ENCODE measurements at places on chromosomes 3 and 15. TPM values are rescaled to one million over a fixed set of nuclear protein-coding genes. Genes with fewer than 3 reads are reported as not detected.
A peak's percentile ranks its signal among the peaks of the same experiment; 100 is the strongest.

GRCh38 chr15:67240235-67241131 is 14.0 kb downstream of the AAGAB start:
- peaks cover 38% of the 10 kb centered on the region for H3K4me1 ChIP-seq
- H3K36me3 ChIP-seq: no peaks in the 10 kb centered on the region
- H3K27ac ChIP-seq: no peak overlapping the region
- H3K27me3 ChIP-seq: no peaks in the 10 kb centered on the region
- no peak for DNase-seq

GRCh38 chr3:123833398-123833785 is 50.7 kb downstream of the MYLK start:
- H3K4me1 ChIP-seq: no peaks in the 10 kb centered on the region
- no peak overlapping the region for H3K4me3 ChIP-seq
- H3K27me3 ChIP-seq: no peaks in the 10 kb centered on the region
- no peak overlapping the region for H3K27ac ChIP-seq
- no peak for DNase-seq

- H3K36me3 ChIP-seq: no peaks in the 10 kb centered on the region
- H3K4me1 ChIP-seq: no peaks in the 10 kb centered on the region
- DNase-seq: no peak
These were observed 201.9 kb downstream of the MEX3B start for GRCh38 chr15:81843757-81844407.

DNA sequence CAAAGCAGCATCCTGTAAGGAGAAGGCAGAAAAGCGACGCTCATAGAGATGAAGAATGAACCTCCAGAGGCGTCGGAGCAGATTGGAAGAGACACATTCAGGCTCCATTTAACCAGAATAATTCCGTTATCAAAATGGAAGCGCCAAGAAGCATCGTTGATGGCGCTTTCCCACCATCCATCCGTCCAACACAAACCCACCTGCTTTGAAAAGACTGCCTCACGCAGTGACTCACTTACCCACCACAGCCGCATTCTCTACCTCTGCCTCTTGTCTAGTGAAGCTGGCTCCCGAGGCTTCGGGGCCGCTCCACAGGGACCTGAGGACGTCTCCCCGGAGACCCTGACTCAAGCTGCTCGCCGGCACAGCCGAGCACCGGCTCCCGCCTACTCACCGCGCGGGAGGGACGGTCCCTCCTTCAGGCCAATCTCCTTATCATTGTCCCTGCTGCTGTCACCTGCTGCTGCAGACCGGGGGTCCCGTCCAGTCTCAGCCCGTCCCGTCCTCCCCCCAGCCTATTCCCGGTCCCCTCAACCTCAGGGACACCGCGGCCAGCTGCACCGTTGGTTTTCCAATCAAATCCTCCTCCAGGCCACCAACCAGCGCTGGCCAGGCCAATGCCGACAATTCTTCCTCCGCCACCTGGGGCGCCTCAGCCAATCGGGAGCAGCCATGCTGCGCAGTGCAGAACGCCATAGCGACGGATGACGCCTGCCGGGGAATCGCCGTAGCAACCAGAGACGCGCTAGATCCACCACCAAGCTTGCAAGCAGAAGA is at the start of gene NEK10:
Gene NEK10, minus strand, starts transcription at position 553 of the 777 bp plus-strand sequence. CDS start 16,501 bp downstream, outside the sequence.
- H3K4me3 ChIP-seq: peak within 1 kb of the TSS; percentile 69
- H3K36me3 ChIP-seq: no peaks in the 10 kb centered on the region
- DNase-seq: peak; percentile 91
- peaks cover 15% of the 10 kb centered on the region for H3K4me1 ChIP-seq

GRCh38 chr3:20105513-20106280 is 65.5 kb downstream of the KAT2B start:
- no peaks in the 10 kb centered on the region for H3K4me1 ChIP-seq
- H3K4me3 ChIP-seq: no peak overlapping the region
- H3K27me3 ChIP-seq: no peaks in the 10 kb centered on the region
- no peak for DNase-seq
- H3K36me3 ChIP-seq: no peaks in the 10 kb centered on the region
- no peak overlapping the region for H3K27ac ChIP-seq

DNA sequence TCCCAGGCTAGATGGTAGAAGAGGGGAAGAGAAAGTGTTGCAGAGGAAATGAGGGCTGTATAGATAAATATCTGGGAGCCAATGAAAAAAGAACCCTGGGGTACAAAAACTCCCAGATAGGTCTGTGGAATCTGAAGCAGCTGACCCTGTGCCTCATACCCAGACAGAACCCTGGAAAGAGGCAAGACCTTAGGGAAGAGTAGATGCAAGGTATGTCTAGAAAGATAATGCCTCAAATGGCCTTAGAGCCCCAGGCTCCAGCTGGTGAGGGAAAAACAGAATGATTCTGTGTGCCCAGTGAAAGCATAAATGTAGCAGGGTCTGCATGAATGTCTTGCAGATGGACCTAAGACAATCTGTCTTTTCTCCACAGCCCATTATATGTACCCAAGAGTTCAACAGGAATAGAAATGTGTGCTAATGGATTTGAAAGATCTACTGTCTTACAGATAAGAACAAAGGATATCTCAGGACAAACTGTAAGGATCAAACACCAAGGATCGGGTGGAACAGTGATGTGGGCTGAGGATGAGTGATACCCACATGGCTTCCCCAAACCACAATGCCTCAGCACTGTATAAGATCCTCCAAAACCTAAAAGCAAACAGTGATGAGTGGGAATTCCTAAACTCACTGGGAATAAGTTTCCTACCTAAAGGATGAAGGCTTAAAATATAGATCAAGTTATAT is 58.8 kb downstream of the NCEH1 start:
- H3K27ac ChIP-seq: no peak overlapping the region
- no peak for DNase-seq
- H3K36me3 ChIP-seq: no peaks in the 10 kb centered on the region
- no peaks in the 10 kb centered on the region for H3K27me3 ChIP-seq

DNA sequence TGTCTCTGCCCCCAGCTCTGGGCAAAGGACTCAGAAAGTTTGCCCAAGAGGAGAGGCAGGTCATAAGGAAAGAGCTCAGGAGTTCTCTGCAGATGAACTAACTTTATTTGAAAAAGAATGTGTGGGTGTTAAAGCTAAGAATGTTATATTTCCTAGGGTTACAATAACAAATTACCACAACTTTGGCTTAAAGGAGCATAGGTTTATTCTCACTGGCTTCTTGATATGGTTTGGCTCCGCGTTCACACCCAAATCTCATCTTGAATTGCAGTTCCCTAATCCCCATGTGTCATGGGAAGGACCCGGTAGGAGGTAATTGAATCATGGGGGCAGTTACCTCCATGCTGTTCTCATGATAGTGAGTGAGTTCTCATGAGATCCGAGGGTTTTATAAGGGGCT is 383.7 kb upstream of the CFAP20DC start:
- H3K4me1 ChIP-seq: no peaks in the 10 kb centered on the region
- H3K36me3 ChIP-seq: no peaks in the 10 kb centered on the region
- H3K27me3 ChIP-seq: no peaks in the 10 kb centered on the region
- H3K27ac ChIP-seq: no peak overlapping the region
- no peak for DNase-seq
- H3K4me3 ChIP-seq: no peak overlapping the region

DNA sequence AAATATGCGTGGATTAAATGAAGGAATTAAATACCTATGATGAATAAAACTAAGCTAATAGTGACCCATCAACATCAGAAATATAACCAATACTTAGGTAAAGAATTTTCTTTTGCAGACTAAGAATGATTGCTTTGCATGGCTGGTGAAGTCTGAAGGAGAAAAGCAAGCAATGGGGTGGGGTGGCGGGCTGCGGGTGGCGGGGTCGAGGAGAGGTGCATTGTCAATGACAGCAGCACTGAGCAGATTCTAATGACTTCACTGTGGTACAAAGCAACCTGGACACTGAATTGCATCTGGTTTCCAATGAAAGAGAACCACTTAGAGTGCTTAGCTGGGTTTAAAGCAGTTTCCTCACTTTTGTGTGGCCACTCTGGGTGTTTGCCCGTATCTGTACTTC is 171.5 kb upstream of the IL12A start:
- no peaks in the 10 kb centered on the region for H3K27me3 ChIP-seq
- H3K4me3 ChIP-seq: no peak overlapping the region
- no peak overlapping the region for H3K27ac ChIP-seq
- no peaks in the 10 kb centered on the region for H3K36me3 ChIP-seq

DNA sequence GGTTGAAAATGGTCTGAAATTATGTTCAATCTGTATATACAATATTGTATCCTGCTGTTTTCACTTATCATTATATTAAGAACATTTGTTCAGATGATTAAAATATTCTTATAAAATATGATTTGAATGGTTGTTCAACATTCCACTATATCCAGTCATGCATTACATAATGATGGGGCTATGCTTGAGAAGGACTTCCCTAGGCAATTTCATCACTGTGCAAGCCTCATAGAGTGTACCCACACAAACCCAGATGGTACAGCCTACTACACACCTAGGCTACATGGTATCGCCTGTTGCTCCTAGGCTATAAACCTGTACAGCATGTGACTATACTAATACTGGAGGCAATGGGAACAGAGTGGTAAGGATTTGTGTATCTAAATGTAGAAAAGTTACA is 30.5 kb downstream of the SLC7A14 start:
- DNase-seq: no peak
- no peaks in the 10 kb centered on the region for H3K4me1 ChIP-seq
- no peaks in the 10 kb centered on the region for H3K36me3 ChIP-seq
- H3K27me3 ChIP-seq: no peaks in the 10 kb centered on the region

DNA sequence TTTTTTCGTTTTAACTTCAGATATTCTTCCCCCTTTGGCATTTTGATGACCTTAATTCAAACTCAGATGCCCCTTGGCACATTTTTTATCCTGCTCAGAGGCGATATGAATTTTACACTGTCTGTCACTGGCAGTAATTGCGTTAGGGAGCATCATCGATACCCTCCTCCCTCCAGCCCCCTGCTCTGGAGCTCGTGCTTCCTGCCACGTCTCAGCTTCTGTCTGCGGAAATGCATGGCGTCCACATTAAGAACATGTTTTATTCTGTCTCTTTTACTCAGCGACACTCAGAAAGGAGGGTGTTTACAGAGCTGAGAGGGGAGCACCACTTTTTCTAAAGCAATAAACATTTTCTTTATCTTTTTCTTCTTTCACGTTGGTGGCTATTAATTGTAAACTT is 254.2 kb downstream of the EBLN2 start:
- H3K27me3 ChIP-seq: no peaks in the 10 kb centered on the region
- H3K4me1 ChIP-seq: no peaks in the 10 kb centered on the region
- H3K36me3 ChIP-seq: no peaks in the 10 kb centered on the region
- no peak overlapping the region for H3K27ac ChIP-seq

- no peak overlapping the region for H3K27ac ChIP-seq
- H3K27me3 ChIP-seq: peaks cover 42% of the 10 kb centered on the region
- DNase-seq: no peak
- no peaks in the 10 kb centered on the region for H3K4me1 ChIP-seq
- no peak overlapping the region for H3K4me3 ChIP-seq
These were observed 93.9 kb downstream of the WNT7A start for GRCh38 chr3:13785853-13786436.

- H3K4me1 ChIP-seq: peaks cover 39% of the 10 kb centered on the region
- H3K27me3 ChIP-seq: no peaks in the 10 kb centered on the region
- H3K27ac ChIP-seq: peak overlapping the region; percentile 43
These were observed 14.0 kb upstream of the PLA2G4E start for GRCh38 chr15:42034628-42035434.

- no peak overlapping the region for H3K4me3 ChIP-seq
- no peaks in the 10 kb centered on the region for H3K36me3 ChIP-seq
- H3K4me1 ChIP-seq: no peaks in the 10 kb centered on the region
- DNase-seq: no peak
- H3K27ac ChIP-seq: no peak overlapping the region
- no peaks in the 10 kb centered on the region for H3K27me3 ChIP-seq
These were observed 103.4 kb downstream of the STAC start for GRCh38 chr3:36483709-36484108.

GRCh38 chr15:49439678-49440395 is 16.8 kb downstream of the FGF7 start:
- no peaks in the 10 kb centered on the region for H3K27me3 ChIP-seq
- no peak overlapping the region for H3K4me3 ChIP-seq
- H3K36me3 ChIP-seq: no peaks in the 10 kb centered on the region
- H3K27ac ChIP-seq: no peak overlapping the region
- H3K4me1 ChIP-seq: peaks cover 10% of the 10 kb centered on the region
- DNase-seq: no peak

DNA sequence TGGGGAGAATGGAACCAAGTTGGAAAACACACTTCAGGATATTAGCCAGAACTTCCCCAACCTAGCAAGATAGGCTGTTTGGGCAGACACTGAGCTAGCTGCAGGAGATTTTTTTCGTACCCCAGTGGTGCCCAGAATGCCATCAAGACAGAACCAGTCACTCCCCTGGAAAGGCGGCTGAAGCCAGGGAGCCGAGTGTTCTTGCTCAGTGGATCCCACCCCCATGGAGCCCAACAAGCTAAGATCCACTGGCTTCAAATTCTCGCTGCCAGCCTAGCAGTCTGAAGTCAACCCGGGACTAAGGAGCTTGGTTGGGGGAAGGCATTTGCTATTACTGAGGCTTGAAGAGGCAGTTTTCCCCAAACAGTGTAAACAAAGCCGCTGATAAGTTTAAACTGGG is 152.4 kb downstream of the MBNL1 start:
- H3K36me3 ChIP-seq: peaks cover 46% of the 10 kb centered on the region
- H3K4me1 ChIP-seq: no peaks in the 10 kb centered on the region
- no peak overlapping the region for H3K4me3 ChIP-seq
- no peak for DNase-seq
- H3K27ac ChIP-seq: no peak overlapping the region

- no peak overlapping the region for H3K4me3 ChIP-seq
- no peaks in the 10 kb centered on the region for H3K27me3 ChIP-seq
- peaks cover 27% of the 10 kb centered on the region for H3K4me1 ChIP-seq
- no peak overlapping the region for H3K27ac ChIP-seq
- no peaks in the 10 kb centered on the region for H3K36me3 ChIP-seq
These were observed 306.8 kb upstream of the STT3B start for GRCh38 chr3:31225923-31226322.

DNA sequence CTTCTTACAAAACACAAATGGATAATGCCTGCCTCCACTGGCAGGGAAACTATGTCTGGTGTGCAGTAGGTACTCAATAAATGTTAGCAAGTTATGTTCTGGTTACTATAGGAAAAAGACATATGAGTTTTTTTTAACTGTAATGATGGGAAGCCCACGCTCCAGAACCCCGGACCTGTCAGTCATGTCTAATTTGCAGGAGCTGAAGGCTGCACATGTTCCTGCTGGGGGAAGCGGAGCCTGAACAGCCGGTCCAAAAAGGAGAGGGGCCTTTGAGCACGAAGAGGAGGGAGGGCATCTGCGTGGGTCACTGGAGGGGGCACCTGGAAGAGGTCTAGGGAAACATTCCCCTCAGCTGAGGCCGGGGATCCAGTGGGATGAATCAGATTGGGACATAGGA is 113.2 kb downstream of the DGKG start:
- H3K36me3 ChIP-seq: no peaks in the 10 kb centered on the region
- peaks cover 10% of the 10 kb centered on the region for H3K4me1 ChIP-seq
- no peak overlapping the region for H3K27ac ChIP-seq
- H3K4me3 ChIP-seq: no peak overlapping the region
- no peaks in the 10 kb centered on the region for H3K27me3 ChIP-seq

GRCh38 chr3:160804762-160805161 is 48.7 kb downstream of the PPM1L start:
- DNase-seq: no peak
- H3K36me3 ChIP-seq: no peaks in the 10 kb centered on the region
- H3K27me3 ChIP-seq: no peaks in the 10 kb centered on the region
- peak overlapping the region; percentile 49 for H3K27ac ChIP-seq

- H3K27me3 ChIP-seq: peaks cover 28% of the 10 kb centered on the region
- no peak overlapping the region for H3K27ac ChIP-seq
- H3K4me3 ChIP-seq: no peak overlapping the region
- no peaks in the 10 kb centered on the region for H3K36me3 ChIP-seq
- no peak for DNase-seq
- no peaks in the 10 kb centered on the region for H3K4me1 ChIP-seq
These were observed 34.9 kb downstream of the RNU5B-1 start for GRCh38 chr15:65339416-65339815.

Gene PCOLCE2
- total RNA-seq: 7.5 TPM

Gene UROC1
- total RNA-seq: not detected

Gene IL20RB
- 271 TPM for total RNA-seq

Gene THUMPD3
- total RNA-seq: 39.0 TPM

Gene PYGO1
- total RNA-seq: 3.3 TPM

Gene NEDD4
- total RNA-seq: 16.1 TPM
